Activated CD4-positive, alpha-beta T cell treated with anti-CD3 and anti-CD28 coated beads for 36 hours (primary cell): ENCODE measurements at places on chromosomes 11 and 22.

DNA sequence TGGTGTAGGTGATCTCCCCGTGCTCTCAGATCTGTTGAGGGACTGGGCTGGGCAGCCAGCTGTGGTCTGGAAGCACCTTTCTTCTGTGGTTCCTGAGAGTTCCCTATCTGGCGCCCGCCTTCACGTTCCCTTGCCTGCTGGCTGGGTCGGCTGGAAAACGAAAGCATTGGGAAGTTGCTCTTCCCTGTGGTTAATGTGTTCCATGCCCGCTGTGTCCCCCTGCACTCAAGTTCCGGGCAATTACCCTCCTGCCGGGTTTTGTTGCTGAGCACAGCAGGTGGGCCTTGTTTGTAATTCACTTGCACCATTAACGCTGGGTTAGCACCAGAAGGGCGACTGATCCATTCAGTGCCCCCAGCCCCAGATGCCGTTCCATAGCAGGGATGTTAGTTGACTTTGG is 134.1 kb downstream of the GRIK4 start:
- DNase-seq = no peak

DNA sequence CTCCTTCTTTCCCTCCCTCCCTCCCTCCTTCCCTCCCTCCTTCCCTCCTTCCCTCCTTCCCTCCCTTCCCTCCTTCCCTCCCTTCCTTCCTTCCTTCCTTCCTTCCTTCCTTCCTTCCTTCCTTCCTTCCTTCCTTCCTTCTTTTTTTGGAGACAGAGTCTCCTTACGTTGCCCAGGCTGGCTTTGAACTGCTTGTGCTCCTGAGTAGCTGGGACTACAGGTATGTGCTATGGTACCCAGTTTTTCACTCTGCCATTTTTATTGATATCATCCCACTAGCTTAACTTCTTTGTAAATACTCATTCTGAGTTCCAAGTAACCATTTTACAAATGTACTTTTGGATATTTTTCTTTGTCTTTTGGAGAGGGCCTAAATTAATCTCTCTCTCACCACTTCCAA is 336.8 kb upstream of the DDI1 start:
- no peak for DNase-seq

- no peak for DNase-seq
Measured at GRCh38 chr11:121814296-121814695, 301.7 kb downstream of the BLID start.

- DNase-seq = no peak
Measured at GRCh38 chr11:66969584-66970225, 5.4 kb upstream of the C11orf86 start.

DNA sequence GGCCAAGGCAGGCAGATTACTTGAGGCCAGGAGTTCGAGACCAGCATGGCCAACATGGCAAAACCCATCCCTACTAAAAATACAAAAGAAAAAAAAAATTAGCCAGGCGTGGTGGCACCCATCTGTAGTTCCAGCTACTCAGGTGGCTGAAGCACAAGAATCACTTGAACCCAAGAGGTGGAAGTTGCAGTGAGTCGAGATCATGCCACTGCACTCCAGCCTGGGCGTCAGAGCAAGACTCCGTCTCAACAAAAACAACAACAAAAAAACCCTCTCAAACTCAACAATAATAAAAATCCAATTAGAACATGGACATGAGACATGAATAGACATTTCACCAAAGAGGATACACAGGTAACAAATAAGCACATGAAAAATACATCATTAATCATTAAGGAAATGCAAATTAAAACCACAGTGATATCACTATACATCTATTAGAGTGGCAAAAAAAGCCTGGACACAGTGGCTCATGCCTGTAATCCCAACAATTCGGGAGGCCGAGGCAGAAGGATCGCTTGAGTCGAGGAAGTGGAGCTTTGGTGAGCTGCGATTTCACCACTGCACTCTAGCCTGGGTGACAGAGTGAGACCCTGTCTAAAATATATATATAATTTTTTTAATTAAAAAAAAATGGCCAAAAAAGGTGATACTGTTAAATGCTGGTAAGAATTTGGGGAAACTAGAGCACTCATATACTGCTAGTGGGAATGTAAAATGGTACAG is 12.7 kb upstream of the SEPTIN5 start:
- DNase-seq = no peak

GRCh38 chr22:49208004-49208402 is 619.7 kb downstream of the BRD1 start:
- DNase-seq = no peak

GRCh38 chr11:122670131-122670530 is 14.6 kb downstream of the UBASH3B start:
- no peak for DNase-seq

GRCh38 chr11:77799338-77799737 is 21.2 kb downstream of the RSF1 start:
- DNase-seq = no peak

DNA sequence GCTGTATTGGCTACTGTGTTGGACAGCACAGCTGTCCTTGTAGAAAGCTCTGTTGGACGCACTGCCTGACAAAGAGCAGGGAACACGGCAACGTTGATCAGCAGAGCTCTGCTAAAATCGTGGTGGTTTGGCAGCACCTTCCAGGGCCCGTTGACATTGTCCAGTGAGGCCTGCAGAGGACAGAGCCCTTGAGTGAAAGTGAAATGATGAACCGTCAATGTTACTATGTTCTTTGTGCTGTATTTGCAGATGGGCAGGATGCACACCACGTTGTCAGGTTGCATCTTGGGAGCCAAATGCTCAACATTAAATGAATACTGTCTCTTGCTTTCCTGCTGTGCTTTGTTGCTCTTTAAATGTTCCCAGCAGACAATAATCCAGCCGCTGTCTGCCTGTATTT is 69.7 kb downstream of the NELL1 start:
- no peak for DNase-seq

DNA sequence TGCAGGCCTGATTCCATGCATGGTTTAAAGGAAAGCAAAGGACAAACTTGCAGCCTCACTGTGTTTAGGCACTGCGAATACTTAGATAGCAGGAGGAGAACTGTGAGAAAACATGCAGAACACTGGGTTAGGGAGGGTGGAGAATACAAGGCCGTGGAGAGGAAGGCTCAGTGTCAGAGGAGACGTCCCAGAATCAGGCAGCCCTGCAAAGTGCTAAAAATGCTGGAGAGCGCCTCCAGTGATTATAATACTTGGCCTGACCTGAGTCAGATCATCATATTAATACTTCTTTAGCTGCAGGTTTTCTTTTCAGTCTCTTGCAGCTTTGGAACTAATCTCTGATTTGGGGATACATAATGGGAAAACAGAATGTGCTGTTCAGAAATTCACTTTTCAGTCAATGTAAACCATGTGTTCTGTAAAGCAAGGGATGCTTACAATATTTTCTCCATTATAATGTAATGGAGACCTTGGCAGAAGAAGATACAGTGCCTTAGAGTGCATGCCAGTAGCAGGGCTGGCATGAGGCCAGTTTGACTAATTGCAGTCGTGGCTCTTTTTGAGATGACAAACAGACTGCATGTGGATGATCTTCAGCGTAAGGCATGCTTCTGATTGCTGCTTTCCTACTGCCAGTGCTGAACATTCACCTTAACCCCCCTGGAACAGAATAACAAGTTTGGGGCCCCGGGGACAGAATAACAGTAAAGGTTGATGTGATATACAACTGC is 16.8 kb downstream of the EXT2 start:
- DNase-seq = peak; percentile 51

GRCh38 chr11:32045456-32045855 is 45.4 kb upstream of the RCN1 start:
- no peak for DNase-seq

- no peak for DNase-seq
Measured at GRCh38 chr11:28797536-28797935, 689.3 kb downstream of the METTL15 start.

DNA sequence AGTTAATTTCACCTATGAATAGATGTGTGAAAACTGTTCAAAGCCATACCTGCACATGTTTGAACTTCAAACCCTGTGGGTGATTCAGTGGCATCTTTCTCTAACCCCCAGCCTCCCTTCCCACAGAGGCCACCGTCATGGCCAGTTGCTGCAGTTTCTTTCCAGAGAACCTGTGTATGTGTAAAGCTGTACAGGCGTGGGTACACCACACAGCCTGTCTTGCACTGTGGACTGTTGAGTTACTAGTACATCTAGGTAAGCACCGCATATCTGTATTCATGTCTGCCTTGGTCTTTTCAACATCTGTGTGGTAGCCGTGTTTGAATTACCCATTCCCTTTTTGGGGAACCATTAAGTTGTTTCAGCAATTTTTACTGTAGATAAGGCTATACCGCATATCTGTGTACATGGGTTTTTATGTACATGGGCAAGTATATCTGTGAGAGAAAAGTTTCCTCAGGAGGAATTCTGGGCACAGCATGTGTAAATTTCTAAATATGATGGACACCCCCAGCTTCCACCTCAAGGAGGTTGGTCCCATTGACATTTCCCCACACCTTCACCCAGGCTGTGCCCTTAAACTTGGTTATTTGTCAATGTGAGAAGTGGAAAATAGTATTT is 13.9 kb downstream of the NEAT1 start:
- DNase-seq = peak; percentile 28

DNA sequence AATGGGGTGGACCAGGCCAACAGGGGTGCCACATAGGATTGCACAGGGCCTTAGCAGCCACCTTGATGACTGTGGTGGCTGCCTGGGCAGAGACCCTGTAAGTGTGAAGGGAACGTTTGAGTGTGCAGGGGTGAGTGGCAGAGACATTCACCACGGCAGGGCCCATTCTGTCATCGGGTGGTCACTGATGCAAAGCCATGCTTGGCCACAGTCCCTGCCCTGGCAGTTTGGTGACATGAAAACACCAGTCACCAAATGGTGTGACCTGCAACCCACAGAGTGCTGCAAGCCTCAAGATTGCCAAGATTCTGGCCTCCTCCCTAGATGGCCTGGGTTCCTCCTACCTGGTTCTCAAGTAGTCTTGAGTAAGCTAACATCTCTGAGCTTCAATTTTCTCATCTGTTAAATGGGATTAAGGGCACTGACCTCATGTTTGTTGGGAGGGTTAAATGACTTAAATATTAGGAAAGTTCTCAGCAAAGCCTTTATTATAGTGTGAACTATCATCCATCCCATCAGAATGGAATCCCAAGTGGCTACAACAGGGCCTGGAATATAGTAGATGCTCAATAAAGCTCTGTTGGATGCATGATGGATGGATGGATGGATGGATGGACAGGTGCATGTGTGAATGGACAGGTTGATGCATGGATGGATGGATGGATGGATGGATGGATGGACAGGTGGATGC is 53.0 kb downstream of the MACROD1 start:
- DNase-seq = no peak

DNA sequence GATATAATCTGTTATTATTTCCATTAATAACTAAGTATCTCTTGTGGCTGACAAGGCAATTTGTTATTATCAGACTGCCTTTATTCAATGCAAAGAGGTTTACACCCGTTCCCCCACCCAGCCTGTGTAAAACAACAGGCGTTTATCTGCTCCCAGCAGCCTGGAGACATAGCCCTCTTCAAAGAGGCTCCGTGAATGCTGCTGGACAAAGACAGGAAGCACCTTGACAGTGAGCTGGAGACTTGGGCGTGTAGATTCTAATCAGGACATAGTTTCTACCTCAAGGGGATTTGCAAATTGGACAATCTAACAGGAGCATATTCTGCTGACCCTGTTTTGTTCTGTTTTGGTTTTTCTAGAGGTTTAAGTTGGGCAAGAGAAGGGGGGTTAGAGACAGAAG is 733.0 kb upstream of the KIRREL3 start:
- DNase-seq = no peak

DNA sequence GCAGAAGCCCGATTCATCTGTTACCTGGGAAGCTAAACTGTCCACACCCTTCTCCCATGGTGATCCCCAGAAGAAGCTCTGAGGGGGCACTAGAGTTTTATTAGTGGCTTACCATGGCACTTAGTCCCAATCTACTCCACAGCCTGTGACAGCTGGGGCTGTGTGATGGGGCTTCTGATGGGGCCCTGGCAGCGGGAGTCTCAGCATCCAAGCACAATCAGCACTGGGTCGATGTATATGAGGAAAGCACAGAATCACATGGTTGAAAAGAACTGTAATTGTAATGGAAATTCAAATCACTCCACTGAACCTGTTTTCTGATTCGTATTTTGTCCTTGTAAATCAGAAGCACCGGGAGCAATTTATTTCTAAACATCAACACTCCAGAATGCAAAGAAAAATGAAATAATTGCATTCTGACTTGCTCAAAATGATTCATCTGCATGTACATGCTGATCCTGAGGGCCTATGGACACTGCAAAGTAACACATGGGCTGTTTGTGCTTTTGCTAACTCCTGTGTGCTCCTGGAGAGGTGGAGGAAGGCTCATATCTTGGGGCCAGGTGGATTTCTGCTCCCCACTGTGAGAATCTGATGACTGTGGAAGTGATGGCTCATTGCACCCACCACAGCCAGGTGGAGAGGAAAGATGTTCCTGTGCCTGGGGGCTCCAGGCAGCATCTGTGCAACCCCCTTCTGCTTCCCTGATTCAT is 203.0 kb downstream of the KIRREL3 start:
- no peak for DNase-seq

DNA sequence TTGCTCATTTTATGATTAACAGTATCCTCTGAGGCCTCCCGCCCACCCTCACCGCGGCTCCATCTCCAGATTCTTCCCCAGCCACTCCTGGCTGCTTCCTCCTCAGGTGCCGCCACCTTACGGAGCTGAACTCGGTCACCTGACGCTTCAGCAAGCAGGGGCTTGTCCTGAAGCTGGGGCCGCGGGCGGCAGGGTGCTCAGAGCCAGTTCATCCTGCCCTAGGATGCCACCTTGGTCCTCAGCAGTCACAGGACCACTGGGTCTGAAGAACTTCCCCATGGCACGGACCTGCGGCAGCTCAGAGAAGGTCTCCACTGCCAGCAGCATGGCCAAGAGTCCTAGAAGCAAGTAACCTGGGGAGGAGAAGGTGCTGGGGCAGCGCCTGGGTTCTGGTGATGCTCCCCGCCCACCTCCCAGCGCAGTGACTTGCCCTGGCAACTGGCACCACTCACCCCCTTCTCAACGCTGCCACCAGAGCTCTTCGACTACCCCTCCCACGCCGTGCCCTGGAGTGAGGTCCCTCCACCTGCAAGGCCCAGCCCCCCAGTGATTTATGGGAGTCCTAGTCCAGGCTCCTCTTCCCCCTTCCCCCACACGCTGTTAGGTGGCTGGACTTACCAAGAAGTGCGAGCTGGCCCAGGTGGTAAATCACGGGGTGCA is 2.6 kb downstream of the KCNK7 start:
- no peak for DNase-seq

DNA sequence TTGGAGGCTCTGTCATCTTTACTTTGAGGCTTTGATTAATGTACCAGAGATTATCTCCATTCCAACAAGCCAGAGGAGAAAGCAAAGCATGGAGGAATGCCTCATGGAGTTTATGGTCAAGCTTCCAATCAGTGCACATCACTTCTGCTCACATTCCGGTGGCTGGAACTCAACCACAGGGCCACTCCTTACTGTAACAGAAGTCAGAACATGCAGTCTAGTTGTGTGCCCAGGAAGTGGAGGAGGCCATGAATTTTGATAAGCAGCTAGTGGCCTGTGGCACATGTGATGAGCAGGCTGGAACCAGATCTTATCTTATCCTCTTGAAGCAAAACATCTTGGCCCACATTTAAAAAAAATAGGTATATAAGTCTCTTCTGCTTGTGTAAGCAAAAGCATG is 258.9 kb upstream of the ARHGAP20 start:
- no peak for DNase-seq
